ENCODE measurements at places on chromosomes 12 and 14.

- DNase-seq: no peak
Observed at GRCh38 chr14:33949411-33949893, 1.4 kb downstream of the EGLN3 start.

- DNase-seq: no peak
Observed at GRCh38 chr14:92607702-92608429, 94.3 kb downstream of the RIN3 start.

- peak; percentile 67 for DNase-seq
Observed at GRCh38 chr14:25049568-25050268, at the start of gene STXBP6. STXBP6 (minus strand) TSS chr14:25050147; CDS start chr14:24974818, 75,329 bp downstream.

GRCh38 chr14:42222924-42223471 is 616.3 kb downstream of the LRFN5 start:
- no peak for DNase-seq

GRCh38 chr12:66813137-66813892 is 134.4 kb upstream of the GRIP1 start:
- no peak for DNase-seq

GRCh38 chr12:79933043-79933442 is 1.9 kb downstream of the PPP1R12A start:
- no peak for DNase-seq

- no peak for DNase-seq
Observed at GRCh38 chr12:8678661-8679111, 16.1 kb upstream of the MFAP5 start.

GRCh38 chr12:112294793-112295192 is 87.4 kb downstream of the HECTD4 start:
- no peak for DNase-seq

GRCh38 chr12:57008178-57008577 is 1.8 kb upstream of the ZBTB39 start:
- no peak for DNase-seq

- no peak for DNase-seq
Observed at GRCh38 chr12:18562531-18562930, 175.3 kb downstream of the PLCZ1 start.

DNA sequence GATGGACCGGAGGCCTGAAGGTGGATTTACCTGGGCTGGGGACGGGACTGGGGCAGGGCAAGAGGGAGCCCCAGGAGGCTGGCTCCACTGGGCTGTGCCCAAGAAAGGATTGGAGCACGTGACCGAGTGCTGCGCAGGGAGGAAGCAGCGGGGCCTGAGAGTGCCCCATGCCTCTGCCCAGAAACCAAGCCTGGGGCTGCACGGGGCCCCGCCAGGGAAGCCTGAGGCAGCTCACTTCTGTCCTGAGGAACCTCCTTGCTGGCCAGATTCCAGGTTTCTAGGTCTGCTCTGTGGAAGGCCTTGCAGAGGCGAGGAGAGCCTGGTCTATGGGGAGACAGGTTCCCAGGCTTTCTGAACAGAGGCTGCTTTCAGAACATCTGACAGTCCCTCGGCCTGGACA is 10.4 kb downstream of the NGB start:
- no peak for DNase-seq

DNA sequence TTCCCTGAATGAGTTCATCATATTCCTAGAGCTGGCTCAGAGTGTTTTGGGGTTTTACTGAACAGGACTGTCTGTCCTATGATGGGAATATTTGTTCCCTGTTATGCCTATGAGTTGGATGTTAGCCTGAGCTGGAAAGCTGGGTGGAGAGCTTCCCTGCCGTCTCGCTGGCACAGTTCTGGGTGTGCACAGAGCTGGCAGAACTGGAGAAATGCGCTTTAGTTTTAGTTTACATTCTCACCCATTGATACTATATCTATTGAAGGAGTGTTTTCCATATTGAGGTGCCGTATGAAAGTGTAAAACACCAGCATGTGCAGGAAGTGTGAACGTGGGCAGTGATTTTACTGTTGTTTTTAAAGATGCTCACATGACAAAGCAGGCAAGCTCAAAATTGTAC is 462.3 kb downstream of the EGLN3 start:
- DNase-seq: no peak

DNA sequence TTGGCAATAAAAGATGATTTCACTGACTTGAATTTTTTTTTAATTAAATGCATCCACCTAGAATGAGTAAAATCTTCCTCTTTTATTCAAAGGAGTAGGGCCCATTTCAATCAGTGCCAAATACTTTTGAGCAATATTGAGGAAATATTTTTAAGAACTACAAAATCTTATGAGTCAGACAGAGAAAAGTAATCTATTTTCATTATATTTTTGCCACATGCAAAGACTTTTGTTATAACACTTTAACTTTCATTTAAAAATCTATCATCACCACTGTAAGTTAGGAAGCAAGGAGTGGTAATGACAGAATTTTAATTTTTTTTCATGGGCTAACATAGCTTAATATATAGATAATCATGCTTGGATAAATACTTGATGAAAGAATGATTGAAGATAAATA is 345.2 kb upstream of the KITLG start:
- DNase-seq: no peak

DNA sequence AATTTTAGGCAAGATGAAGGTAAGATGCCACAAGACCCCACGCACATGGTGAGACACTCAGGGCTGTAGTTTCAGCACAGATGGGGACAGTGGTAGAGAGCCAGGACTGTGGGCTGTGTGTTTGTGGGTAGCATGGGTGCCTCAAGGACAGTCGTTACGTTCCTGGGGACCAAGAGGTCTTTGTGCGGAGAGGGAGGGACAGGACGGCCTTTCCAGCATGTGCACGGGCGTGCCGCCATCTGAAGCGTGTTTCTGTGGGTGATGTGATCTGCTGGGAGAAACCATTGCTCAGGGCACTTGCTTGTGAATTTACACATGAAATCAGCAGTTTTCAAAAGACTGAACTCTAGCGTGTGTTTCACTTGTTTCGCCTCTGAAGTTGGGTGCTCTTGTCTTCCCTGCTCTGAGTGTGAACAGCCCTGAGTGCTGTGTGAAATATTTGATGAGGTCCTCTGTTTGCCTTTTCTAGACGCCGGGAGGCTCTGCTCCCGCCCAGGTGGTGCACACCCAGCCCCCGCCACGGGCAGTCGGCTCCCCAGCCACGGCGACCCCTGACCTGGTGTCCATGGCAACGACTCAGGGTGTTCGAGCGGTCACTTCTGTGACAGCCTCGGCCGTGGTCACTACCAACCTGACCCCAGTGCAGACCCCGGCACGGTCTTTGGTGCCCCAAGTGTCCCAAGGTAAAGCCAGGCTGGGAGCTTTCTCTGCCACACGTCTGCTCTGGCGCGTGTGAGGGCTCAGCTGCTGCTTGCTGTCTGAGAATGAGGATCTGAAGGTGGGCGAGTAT is 82.3 kb downstream of the DDX51 start:
- no peak for DNase-seq

DNA sequence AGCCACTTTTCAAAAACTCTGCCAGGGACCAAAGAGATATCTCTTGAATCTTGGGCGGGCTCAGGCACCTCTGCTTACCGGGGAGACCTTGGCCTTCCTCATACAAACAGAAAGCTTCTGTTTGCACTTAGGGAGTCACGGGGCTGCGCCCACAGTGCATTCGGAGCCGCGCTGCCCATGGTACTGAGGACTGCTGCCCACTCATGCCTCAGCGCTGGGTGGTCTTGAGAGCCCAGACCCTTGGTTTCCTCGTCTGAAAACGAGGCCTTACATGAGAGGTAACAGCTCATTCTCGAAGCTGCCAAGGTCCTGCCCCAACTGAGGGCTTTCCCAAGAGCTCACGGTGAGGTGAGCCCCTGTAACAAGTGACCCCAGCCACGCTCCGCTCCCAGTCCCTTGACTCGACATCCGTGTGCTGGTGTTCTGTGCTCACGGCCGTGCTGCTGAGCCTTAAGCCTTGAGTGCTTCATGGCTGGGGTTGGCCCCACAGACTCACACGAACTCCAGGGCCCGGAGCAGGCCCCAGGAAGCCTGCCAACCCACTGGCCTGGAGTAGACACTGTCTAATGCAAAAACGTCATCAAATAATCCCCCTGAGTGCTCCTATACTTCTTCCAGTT is 47.4 kb upstream of the GPR68 start:
- no peak for DNase-seq

DNA sequence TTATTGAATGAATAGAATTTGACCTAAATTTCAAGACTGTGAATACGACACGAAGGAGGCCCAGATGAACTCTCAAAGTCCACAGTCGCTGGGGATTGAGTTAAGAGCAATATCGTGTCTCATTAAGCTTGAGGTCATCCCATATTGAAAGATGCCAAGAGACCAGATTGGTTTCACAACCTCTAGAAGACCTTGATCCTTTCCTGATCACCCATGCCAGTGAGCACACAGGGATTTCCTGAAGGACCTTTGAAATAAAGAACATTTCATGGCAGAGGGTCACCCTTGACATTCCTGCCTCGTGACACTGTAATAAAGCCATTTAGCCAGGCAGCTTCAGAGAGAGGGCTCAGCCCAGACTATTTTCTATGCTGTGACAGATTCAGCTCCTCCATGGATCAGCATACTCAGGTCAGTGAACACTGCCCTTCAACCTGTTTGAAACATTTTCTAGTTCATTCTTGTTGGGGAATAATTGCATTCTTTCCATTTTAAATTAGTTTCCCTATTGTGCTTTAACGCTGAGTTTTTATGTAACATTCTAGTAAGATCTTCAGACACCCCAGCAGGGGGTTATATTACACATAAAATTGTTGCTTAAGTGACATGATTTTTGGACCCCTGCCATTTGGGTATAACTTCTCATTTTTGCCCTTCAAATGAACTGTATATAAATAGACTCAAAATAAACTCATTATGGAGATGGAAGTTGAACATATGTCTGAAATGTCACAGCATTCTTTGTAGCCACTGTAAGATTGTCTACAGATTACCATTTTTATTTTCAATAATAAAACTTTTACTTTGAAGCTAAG is 213.2 kb downstream of the C12orf50 start:
- DNase-seq: no peak

DNA sequence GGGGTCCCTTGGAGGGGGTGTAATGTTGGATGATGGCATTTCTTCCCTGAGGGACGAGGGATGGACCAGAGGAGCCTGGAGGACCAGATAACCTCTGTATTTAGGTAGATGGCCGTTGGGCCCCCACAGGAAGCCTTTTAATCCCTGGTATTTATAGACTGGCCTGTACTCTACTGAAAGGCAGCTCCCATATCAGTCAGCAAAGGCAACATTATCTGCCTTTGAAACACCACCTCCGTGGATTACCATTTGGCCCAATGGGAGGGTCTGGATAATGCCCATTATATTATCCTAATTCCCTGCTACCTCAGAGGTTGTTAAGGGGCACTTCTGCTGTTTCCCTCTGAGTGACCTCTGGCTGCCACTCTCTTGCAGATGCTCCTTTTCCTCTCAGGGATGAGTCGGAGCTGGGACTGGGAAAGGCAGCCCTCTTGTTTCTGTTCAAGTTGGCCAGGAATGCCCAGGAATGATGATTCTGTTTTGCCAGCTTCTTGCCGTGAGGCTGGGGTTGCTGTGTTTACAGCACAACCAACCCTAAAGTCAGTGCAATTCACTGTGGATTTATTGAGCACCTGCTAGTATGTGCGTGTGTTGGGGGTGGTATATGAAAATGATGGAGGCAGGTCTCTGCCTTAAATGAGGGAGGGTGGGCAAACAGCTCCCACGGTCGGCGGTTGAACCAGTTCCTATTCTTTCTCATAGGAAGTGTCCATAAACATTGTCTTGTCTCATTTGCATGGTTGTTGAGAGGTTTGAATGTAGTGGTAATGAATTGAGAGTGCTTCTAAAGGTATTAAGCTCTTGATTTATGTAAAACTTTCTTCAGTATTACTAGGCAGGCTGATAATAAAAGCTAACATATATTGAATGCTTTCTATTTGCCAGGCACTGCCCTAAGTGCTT is 18.1 kb downstream of the SUSD6 start:
- no peak for DNase-seq

DNA sequence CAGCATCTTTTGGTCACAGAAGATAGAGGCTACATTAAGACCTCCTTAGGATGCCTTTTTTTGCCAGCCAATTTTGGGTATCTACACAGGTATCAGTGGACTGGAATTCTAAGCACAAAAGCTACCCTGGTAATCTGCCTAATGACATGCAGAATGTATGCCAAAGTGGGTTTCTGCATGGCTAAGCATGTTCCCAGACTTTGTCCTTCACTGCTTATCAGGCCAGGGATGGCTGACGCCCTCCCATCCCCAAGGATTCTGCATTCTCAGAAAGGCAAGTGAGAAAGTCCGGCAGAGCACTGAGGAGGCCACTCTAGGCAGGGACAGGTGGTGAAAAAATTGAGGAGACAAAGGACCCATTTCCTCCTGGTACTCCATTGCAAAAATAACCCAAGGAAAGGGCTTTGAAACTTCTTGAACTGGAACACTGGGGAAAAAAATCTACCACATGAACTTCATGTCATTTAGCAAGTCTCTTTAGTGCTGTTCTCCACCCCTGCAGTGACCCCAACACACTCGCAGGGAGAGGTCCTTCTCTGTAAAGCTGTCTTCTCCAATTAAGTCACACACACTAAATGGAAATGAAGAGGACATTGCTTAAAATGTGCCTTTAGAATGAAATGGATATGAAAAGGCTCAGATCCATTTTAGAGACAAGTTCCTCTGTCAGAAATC is 91.7 kb upstream of the MAX start:
- DNase-seq: no peak

- DNase-seq: no peak
Observed at GRCh38 chr14:94676495-94677185, 64.4 kb downstream of the SERPINA3 start.

DNA sequence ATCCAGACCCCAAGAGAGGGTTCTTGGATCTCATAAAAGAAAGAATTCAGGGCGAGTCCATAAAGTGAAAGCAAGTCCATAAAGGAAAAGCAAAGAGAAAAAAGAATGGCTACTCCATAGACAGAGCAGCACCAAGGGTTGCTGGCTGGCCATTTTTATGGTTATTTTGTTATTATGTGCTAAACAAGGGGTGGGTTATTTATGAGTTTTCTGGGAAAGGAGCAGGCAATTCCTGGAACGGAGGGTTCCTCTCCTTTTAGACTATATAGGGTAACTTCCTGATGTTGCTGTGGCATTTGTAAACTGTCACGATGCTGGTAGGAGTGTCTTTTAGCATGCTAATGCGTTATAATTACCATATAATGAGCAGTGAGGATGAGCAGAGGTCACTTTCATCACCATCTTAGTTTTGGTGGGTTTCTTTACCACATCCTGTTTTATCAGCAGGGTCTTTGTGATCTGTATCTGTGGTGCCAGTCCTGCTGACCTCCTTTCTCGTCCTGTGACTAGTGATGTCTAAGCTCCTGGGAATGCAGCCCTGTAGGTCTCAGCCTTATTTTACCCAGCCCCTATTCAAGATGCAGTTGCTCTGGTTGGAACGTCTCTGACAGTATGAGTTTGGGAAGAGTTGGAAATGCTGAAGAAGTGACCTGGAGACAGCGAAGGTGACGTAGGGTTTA is 100.5 kb downstream of the ZNF664 start:
- DNase-seq: no peak

DNA sequence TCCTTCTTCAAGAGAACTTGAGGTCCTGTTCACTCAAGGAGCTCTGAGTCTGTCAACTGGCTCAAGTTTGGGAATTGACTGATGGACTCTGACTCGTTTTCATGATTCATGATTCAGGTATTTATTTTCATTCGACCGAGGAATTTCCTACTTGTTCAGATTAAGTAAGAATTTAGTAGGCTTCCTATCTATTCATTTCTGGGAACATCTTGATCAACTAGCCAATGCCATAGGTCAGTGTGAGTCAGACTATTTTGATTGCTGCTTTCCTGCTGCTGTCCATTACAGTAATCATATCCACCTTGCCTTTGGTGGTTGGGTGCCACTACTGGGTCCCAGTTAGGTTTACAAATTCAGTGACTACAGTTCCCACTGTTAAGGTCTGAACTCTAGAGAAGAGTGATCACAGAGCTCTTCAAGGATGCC is 6.1 kb downstream of the FAM186A start:
- DNase-seq: no peak

- no peak for DNase-seq
Observed at GRCh38 chr14:88380405-88380804, 5.1 kb upstream of the SPATA7 start.

Data from renal cortex interstitium (tissue), 15 donors.